Lung (tissue), 17 donors: ENCODE measurements at places on chromosomes 11 and 22. TPM values are rescaled to one million over a fixed set of nuclear protein-coding genes. Genes with fewer than 3 reads are reported as not detected.

The NTM gene
- 30.9 TPM for total RNA-seq

DNA sequence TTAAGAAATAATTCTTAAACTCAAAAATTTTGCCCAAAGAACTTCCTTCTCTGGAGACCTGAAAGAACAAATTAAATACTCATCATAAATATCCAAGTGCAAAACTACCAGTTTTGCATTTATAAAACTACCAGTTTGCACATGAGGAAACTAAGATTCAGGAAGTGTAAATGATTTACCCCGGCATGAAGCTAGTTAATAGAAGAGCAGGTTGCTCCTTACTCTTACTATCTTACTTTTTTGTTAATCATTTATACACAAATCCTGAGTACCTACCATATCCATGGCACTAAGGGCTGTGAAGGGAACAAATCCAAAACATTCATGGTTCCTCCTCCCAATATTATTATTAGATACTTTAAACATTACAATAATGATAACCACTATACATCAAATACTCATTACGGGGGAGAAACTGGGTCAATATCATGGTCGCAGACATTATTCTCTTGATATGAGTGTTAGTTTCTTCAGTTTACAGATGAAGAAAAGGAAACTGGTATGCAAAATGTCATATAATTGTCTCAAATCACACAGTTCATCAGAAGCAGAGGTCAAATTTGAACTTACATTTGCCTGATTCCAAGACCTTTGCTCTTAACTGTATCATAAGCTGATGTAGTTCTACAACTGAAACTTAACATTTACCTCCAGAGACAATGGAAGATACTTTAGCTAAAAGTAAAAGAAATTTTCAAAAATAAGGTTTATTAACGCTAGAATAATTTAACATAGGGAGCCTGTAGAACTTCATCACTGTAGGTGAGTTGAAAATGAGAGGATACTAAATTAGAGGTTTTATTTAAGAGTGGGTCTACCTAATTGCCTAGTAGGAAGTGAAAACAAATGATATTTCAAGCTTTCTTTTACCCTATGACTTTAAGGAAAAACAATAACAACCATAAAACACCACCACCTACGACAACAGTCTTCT, 74.5 kb downstream of the FAM76B start:
- no peak overlapping the region for H3K27ac ChIP-seq
- H3K4me3 ChIP-seq = no peak overlapping the region
- H3K27me3 ChIP-seq = no peaks in the 10 kb centered on the region
- no peaks in the 10 kb centered on the region for H3K36me3 ChIP-seq
- H3K4me1 ChIP-seq = peaks cover 1% of the 10 kb centered on the region

DNA sequence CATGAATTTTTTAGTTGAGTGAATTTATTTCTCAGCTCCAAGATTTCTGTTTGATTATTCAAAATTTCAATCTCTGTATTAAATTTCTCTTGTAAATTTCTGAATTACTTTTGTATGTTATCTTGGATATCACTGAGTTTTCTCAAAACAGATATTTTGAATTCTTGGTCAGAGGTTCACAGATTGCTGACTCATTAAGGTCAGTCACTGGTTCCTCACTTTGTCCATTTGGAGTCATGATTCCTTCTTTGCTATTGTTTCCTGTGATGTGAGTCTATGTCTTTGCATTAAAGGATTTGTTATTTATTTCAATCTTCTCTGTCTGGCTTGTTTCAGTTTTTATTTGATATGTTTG, 10.2 kb upstream of the IL17RA start:
- H3K4me3 ChIP-seq = no peak overlapping the region
- no peaks in the 10 kb centered on the region for H3K36me3 ChIP-seq
- no peaks in the 10 kb centered on the region for H3K4me1 ChIP-seq
- H3K27me3 ChIP-seq = no peaks in the 10 kb centered on the region
- H3K27ac ChIP-seq = no peak overlapping the region

- H3K4me1 ChIP-seq = no peaks in the 10 kb centered on the region
- H3K27ac ChIP-seq = no peak overlapping the region
- H3K27me3 ChIP-seq = no peaks in the 10 kb centered on the region
- no peak for DNase-seq
Measured at GRCh38 chr11:15189641-15190365, 75.1 kb downstream of the INSC start.

The SCUBE2 gene
- total RNA-seq = 27.6 TPM

The OR52N4 gene
- total RNA-seq = 0.26 TPM

DNA sequence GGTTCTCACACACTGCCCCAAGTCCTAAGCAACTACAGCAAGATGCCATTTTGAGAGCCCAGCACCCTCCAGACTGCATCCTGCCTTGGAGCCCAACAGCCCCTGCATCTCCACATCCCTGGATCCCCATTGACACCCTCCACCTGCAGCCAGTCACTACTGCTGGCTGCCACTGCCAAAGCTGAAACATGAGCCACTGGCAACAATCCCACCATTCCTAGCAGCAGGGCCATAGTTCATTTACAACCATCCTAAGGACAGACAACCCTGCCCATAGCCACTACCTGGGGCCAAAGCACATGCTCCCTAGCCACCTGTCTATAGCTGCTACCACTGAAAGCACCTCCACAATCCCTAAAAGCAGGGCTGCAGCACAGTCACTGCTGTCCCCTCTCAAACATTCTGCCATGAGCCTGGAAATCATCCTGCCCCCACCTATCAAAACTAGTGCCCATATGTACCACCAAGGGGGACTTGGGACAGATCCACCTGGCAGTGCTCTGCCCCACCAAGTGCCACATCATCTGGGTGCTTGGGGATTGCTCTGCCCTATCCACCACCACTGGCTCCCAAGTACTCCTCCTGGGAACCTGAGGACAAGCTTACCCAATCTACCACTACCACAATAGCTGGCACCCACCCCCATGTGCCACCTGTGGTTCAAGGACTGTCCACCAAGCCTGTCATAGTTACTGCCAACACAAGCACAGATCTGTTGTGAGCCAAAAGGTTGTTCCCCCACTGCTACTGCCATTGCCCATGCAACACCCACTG, 138.8 kb upstream of the SOX6 start:
- no peak overlapping the region for H3K4me3 ChIP-seq
- H3K4me1 ChIP-seq = no peaks in the 10 kb centered on the region
- DNase-seq = no peak
- no peak overlapping the region for H3K27ac ChIP-seq

DNA sequence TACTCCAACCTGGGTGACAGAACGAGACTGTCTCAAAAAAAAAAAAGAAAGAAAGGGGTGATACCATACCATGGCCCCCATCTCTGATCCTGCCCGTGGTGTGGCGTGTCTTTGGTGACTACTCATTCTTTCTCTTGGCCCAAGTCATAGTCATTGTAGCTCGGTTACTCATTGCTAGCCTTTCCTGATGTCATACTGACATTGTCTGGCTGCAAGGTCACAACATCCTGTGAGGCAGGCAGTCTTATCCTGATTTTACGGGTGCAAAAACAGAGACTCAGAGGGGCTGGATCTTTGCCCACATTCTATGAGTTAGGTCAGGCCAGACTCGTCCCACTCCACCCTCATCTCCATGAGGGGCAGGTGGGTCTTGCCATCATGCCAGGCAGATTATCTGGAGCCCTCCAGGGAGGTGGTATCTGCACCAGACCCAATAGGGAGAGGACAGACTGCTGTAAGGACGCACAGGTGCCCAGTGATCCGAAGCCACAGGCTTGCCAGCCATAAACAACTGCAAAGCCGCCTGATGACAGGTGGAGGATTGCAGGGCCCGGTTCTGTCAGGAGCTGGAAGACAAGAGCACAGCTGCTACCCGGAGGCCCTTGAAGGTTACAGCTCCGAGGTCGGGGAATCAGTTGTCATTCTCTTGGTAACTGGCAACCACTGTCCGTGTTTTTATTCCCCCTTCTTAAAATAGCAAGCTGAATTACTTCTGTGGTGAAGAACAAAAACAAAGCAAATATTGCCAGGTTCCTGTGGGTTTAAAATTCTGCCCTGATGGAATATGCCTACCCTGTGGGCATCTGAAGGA, 13.8 kb downstream of the TOM1 start:
- no peaks in the 10 kb centered on the region for H3K27me3 ChIP-seq
- peaks cover 2% of the 10 kb centered on the region for H3K4me1 ChIP-seq
- peak overlapping the region; percentile 93 for H3K27ac ChIP-seq
- H3K4me3 ChIP-seq = no peak overlapping the region
- H3K36me3 ChIP-seq = peaks cover 23% of the 10 kb centered on the region
- DNase-seq = no peak

GRCh38 chr22:37353839-37354238, 71.5 kb downstream of the CYTH4 start:
- no peaks in the 10 kb centered on the region for H3K36me3 ChIP-seq
- H3K4me1 ChIP-seq = no peaks in the 10 kb centered on the region
- no peak for DNase-seq

GRCh38 chr11:4190098-4190497, 95.5 kb downstream of the RRM1 start:
- DNase-seq = no peak
- H3K36me3 ChIP-seq = no peaks in the 10 kb centered on the region
- peaks cover 7% of the 10 kb centered on the region for H3K4me1 ChIP-seq
- no peak overlapping the region for H3K27ac ChIP-seq
- H3K27me3 ChIP-seq = no peaks in the 10 kb centered on the region

The KIAA0930 gene
- 67.3 TPM for total RNA-seq

DNA sequence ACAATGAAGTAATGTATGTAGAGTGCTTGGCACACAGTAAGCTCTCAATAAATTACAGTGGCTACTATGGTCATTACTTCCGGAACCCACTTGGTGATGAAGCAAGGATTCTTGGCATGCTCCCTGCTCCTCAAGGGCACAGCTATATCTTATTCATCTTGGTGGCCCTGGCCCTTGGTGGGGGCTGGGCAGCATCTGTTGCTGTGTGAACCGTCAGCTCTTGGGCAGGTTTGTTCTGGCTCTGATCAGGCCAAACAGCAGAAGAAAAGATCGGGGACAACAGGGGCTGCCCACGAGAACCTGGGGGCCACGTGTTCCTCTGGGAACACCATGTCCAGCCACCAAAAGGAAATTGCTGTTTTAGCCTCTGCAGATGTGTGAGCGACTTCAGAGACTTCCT, 136.9 kb upstream of the SYT13 start:
- H3K4me3 ChIP-seq = no peak overlapping the region
- no peaks in the 10 kb centered on the region for H3K4me1 ChIP-seq
- no peak overlapping the region for H3K27ac ChIP-seq
- no peaks in the 10 kb centered on the region for H3K27me3 ChIP-seq
- DNase-seq = no peak

GRCh38 chr11:17519061-17519885, 24.9 kb downstream of the USH1C start:
- H3K36me3 ChIP-seq = no peaks in the 10 kb centered on the region
- no peaks in the 10 kb centered on the region for H3K27me3 ChIP-seq
- no peak overlapping the region for H3K4me3 ChIP-seq
- H3K27ac ChIP-seq = no peak overlapping the region
- no peaks in the 10 kb centered on the region for H3K4me1 ChIP-seq

DNA sequence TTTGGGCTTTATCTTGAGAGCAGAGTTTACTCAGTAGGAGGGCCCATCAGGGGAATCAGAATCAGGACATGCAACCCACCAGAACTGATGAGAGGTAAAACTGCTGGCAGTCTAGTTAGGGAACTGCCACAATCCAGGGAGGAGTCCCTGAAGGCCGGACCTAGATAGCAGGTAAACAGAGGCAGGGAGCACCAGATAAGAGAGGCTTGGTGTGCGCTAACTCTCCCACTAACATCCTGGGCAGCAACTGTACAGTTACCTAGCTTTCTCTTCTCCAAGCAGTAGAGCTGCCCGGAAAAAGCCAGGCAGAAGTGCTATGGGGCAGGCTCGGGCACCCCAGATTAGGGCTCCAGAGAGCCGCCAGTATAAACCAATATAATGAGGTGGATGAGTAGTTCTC, 865 bp upstream of the AMOTL1 start:
- no peaks in the 10 kb centered on the region for H3K27me3 ChIP-seq
- no peaks in the 10 kb centered on the region for H3K36me3 ChIP-seq
- peak overlapping the region; percentile 93 for H3K27ac ChIP-seq
- no peak overlapping the region for H3K4me3 ChIP-seq
- DNase-seq = no peak

- DNase-seq = peak; percentile 96
- no peak overlapping the region for H3K4me3 ChIP-seq
- H3K27ac ChIP-seq = no peak overlapping the region
Measured at GRCh38 chr22:29224121-29224858, 18.6 kb downstream of the EMID1 start.

- DNase-seq = no peak
- peaks cover 13% of the 10 kb centered on the region for H3K4me1 ChIP-seq
- H3K27ac ChIP-seq = no peak overlapping the region
Measured at GRCh38 chr22:18056161-18056666, 21.6 kb upstream of the PEX26 start.
